Amniotic epithelial cell (primary cell): ENCODE measurements at places on chromosomes 6 and 20.
A peak's percentile ranks its signal among the peaks of the same experiment; 100 is the strongest.

GRCh38 chr6:78831492-78831891 lies 35.9 kb upstream of the IRAK1BP1 start:
- DNase-seq, result peak; percentile 97

GRCh38 chr6:125598422-125598821 lies 151.0 kb upstream of the HEY2 start:
- DNase-seq, result peak; percentile 80

- no peak for DNase-seq
Observed at GRCh38 chr6:55670850-55671413, 91.9 kb upstream of the HMGCLL1 start.

GRCh38 chr6:158270389-158271127 lies 41.7 kb upstream of the TULP4 start:
- DNase-seq, result no peak

GRCh38 chr6:49541936-49542335 lies 8.5 kb upstream of the C6orf141 start:
- DNase-seq, result peak; percentile 57

- DNase-seq, result peak; percentile 96
Observed at GRCh38 chr6:154613137-154613676, 102.7 kb upstream of the CNKSR3 start.

DNA sequence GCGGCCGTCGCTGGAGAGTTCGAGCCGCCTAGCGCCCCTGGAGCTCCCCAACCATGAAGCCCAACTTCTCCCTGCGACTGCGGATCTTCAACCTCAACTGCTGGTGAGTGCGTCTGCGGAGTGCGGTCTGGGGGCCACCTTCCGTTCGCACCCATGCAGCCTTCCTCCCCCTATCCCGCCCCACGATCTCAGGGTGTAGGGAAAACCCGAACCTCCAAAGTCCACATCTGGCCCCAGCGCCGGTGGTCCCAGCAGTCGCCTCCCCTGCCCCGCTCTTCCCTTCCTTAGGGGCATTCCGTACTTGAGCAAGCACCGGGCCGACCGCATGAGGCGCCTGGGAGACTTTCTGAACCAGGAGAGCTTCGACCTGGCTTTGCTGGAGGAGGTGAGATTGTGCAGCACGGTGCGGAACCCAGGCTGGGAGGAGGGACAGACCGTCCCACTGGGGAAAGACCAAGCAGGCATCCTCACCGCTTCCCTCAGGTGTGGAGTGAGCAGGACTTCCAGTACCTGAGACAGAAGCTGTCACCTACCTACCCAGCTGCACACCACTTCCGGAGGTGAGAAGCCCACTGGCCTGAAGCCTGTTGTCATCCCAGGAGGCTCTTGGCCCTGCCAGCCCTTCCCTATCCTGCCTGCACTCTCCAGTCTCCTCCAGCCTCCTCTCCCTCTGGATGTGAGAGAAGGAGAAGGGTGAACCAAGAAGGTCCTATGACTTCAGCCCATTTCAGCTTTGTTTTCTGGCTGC lies 719 bp downstream of the SMPD2 start:
- peak; percentile 53 for DNase-seq

DNA sequence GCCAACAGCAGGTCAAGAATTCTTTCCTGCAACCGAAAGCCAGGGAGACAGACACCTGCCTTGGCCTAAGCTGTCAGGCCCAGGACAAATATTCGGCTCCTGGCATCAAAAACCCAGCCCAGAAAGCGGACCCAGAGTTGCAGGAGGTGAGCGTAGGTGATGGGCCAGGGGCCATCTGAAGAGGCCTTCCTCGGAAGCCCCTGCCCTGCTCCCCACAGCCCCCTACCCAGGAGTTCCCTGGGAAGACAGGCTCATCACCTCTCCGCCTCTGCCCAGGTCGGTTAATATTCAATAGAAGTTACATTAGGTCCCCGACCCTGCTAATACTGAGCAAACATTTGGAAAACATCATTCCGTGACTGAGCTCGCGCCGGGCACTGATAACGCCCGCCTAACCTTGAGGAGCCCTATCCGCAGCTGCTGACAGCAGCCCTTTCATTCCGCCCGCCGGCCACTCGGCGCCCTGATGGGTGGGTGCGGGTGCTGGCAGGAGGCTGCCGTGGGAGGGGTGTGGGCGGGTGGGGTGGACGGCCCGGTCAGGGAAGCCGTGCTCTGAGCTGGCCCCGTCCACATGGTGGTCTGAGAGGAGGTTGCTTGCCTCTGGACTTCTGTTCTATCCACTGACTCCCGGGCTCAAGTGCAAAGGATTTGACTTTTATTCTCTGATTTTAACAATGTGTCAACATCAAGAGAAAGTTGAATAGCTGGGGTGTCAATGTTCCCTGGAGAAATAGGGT lies 55.7 kb downstream of the HNF4A start:
- DNase-seq, result no peak

GRCh38 chr20:48329031-48329615 lies 498.7 kb downstream of the PREX1 start:
- no peak for DNase-seq

DNA sequence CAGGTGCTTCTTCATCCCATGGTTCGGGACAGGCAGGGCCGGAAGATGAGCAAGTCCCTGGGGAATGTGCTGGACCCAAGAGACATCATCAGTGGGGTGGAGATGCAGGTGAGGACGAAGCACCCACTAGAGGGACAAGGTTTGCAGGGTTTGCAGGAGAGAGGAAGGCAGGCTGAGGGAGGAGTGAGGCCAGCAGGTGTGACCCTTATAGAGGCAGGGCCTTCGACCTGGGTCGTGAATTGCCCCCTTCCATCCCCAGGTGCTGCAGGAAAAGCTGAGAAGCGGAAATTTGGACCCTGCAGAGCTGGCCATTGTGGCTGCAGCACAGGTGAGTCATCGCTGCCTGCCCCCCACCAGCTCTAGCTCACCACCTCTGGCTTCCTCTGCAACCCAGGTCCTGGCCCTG lies 8.4 kb downstream of the VARS2 start:
- no peak for DNase-seq

DNA sequence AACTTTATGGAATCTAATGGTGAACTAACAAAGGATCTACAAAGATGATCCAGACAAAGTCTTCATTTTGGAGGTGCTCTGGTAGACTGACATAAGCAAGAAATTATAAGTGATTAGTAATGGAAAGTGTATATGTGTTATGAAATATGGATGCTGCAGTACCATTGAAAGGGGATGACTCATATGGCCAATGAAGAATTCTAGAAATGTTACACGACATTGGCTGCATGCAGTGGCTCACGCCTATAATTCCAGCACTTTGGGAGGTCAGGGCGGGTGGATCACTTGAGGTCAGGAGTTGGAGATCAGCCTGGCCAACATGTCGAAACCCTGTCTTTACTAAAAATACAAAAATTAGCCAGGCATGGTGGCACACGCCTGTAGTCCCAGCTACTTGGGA lies 23.5 kb downstream of the CFAP206 start:
- DNase-seq, result peak; percentile 19

GRCh38 chr6:91412532-91412931 lies 825.7 kb upstream of the MAP3K7 start:
- DNase-seq, result no peak
